ENCODE measurements at places on chromosomes 3 and 15.

- peaks cover 3% of the 10 kb centered on the region for H3K27me3 ChIP-seq
- H3K27ac ChIP-seq: no peak overlapping the region
- no peak overlapping the region for H3K4me3 ChIP-seq
- H3K4me1 ChIP-seq: no peaks in the 10 kb centered on the region
- no peaks in the 10 kb centered on the region for H3K36me3 ChIP-seq
- DNase-seq: no peak
Observed at GRCh38 chr3:101038393-101038792, 45.2 kb upstream of the ABI3BP start.

DNA sequence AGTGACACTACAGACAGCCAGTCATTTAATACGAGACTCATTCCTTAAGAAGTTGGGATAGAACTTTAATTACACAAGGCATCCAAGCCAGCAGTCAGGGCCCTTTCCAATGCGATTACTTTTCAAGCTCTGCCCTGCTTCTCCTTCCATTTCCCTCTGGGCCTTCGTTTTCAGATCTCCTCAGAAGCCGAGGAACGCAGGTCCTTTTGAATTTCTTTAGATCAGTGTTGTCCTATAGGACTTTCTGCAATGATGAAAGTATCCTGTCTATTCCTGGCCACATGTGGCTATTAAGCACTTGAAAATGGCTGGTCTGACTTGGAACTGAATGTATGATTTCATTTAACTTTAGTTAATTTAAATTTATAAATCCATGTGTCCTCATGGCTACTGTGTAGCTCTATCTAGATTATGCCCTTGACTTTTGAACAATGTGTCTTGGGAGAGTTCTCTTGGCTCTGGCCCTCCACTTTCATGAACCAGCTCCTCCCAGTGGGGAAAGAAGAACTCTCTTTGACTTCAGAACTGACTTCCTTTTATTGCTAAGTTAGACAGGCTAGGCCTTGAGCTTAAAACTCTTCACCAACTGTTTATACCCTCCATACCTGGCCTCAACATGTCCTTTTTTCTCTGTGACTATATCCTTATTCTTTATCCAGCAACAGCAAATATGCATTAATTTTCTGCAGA, 22.6 kb downstream of the TGFBR2 start:
- peaks cover 55% of the 10 kb centered on the region for H3K36me3 ChIP-seq
- DNase-seq: no peak
- no peaks in the 10 kb centered on the region for H3K27me3 ChIP-seq
- H3K4me3 ChIP-seq: peak overlapping the region; percentile 68
- peak overlapping the region; percentile 96 for H3K27ac ChIP-seq

- H3K27ac ChIP-seq: no peak overlapping the region
- H3K36me3 ChIP-seq: no peaks in the 10 kb centered on the region
- H3K4me1 ChIP-seq: no peaks in the 10 kb centered on the region
- DNase-seq: no peak
- peaks cover 59% of the 10 kb centered on the region for H3K27me3 ChIP-seq
- no peak overlapping the region for H3K4me3 ChIP-seq
Observed at GRCh38 chr15:96320107-96320506, 10.4 kb upstream of the NR2F2 start.

DNA sequence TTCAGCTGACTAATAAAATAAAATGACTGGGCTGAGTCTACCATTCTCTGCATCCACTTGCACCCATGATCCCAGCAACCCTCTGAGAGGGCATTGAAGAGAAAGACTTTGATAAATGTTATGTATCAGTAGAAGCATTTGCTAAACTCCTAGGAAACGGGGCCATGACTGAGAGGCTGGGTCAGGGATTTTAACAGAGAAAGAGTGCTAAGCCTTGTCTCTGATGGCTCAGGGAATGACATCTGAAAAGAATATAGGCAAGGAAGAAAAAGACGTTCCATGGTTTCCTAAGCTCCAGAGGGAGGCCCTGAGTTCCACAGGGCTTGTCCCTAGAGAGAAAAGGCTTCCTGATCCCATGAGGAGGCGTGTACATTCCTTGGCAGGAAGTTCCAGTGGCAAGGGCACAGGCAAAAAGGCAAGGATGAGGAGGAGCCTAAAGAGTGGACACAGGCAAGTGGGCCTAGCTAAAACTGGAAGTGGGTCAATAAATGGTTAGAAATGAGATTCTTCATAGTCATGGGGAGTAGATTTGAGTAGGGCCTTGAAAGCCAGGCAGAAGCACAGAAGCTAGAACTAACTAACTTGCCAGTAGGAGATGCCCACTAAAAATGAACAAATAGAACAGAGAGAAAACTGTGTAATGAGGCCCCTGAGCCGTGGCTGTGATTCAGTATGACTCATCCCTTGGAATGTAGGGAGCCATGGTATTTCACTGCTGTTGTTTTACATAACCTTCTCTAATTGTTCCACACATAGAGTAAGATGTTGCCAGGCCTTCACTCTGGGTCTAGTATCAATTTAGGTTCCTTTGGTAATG, 44.9 kb upstream of the MANF start:
- H3K4me1 ChIP-seq: no peaks in the 10 kb centered on the region
- no peaks in the 10 kb centered on the region for H3K36me3 ChIP-seq
- DNase-seq: no peak

DNA sequence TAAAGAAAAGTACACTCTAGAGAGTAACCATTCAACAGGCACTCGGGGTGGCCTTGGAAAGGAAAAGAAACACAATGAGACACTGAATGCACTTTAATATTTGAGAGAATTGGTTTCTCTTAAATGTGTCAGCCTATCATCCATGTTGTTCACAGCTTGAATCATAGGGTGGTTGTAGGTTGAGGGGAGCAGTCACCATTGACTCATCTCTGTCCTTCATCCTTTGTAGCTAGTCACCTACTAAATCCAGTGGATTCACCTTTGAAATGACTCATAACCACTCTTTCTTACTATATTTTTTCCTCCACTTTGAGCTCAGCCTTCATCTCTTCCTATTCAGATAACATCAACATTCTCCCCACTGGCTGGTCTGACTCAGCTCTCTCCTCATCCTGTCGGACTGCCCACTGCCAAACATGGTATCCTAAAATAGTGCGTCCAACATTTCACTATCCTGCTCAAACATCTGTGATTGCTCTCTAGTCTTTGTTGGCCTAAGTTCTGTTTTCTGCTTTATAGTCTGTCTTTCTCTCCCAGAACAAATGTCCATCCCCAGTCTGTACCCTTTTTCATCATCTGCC, 182.7 kb upstream of the GADL1 start:
- peaks cover 2% of the 10 kb centered on the region for H3K36me3 ChIP-seq
- H3K4me3 ChIP-seq: no peak overlapping the region
- H3K27me3 ChIP-seq: no peaks in the 10 kb centered on the region
- H3K27ac ChIP-seq: peak overlapping the region; percentile 1
- peaks cover 16% of the 10 kb centered on the region for H3K4me1 ChIP-seq
- peak; percentile 71 for DNase-seq

DNA sequence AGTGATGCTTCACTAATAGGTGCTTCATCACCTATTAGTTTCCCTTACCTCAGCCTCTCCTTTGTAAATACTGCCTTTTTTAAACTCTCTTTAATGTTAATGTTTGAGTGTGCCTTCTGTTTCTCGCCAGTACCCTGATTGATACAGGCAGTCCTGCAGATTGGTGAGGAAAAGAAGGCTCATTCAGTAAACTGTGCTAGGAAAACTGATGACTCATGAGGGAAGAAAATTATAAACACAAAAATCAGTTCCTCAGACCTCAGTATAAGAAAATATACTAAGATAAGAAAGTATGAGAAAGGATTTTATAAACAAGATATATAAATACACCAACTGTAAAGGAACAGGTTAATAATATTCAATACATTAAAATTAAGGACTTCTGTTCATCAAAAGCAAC, 54.8 kb upstream of the OXTR start:
- no peaks in the 10 kb centered on the region for H3K4me1 ChIP-seq
- no peak overlapping the region for H3K4me3 ChIP-seq
- peaks cover 4% of the 10 kb centered on the region for H3K36me3 ChIP-seq
- H3K27ac ChIP-seq: no peak overlapping the region
- H3K27me3 ChIP-seq: no peaks in the 10 kb centered on the region

DNA sequence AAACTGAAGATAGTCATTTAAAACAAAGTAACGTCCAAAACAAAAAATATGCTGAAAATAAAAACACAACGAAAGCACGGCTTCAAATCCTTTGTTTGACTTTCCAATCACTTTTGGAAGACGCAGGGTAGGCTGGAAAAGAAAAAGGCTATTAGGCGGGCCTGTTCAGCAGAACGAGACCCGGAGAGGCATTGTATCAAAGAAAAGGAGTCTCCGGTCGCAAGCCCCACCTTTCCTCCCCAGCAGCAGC, 691 bp downstream of the SENP7 start:
- H3K4me3 ChIP-seq: peak overlapping the region; percentile 100
- H3K4me1 ChIP-seq: peaks cover 27% of the 10 kb centered on the region
- H3K27me3 ChIP-seq: no peaks in the 10 kb centered on the region
- peaks cover 25% of the 10 kb centered on the region for H3K36me3 ChIP-seq
- no peak for DNase-seq

GRCh38 chr3:81967393-81967792, 205.9 kb upstream of the GBE1 start:
- H3K36me3 ChIP-seq: no peaks in the 10 kb centered on the region
- no peak overlapping the region for H3K4me3 ChIP-seq
- no peaks in the 10 kb centered on the region for H3K27me3 ChIP-seq
- H3K4me1 ChIP-seq: no peaks in the 10 kb centered on the region
- H3K27ac ChIP-seq: no peak overlapping the region

DNA sequence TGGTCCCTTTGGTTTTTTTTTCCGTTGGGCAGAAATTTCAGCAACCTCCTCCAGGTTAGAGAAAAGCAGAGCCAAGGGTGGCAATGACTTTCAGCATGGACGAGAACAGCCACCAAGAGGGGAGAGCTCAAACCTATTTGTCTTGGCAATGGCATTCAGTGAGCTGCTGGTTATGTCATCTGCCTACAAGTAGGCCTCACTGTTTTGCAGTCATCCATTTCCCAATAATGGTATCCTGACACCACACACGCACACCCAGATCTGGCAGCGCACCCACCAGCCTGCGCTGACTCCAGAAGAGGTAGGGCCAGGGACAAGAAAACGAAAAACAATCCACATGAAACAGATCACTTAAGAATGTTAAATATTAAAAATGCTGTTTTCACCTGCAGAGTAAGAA, 92.3 kb downstream of the MAGI1 start:
- no peak overlapping the region for H3K27ac ChIP-seq
- no peaks in the 10 kb centered on the region for H3K4me1 ChIP-seq
- DNase-seq: no peak
- H3K36me3 ChIP-seq: no peaks in the 10 kb centered on the region
- H3K27me3 ChIP-seq: no peaks in the 10 kb centered on the region

DNA sequence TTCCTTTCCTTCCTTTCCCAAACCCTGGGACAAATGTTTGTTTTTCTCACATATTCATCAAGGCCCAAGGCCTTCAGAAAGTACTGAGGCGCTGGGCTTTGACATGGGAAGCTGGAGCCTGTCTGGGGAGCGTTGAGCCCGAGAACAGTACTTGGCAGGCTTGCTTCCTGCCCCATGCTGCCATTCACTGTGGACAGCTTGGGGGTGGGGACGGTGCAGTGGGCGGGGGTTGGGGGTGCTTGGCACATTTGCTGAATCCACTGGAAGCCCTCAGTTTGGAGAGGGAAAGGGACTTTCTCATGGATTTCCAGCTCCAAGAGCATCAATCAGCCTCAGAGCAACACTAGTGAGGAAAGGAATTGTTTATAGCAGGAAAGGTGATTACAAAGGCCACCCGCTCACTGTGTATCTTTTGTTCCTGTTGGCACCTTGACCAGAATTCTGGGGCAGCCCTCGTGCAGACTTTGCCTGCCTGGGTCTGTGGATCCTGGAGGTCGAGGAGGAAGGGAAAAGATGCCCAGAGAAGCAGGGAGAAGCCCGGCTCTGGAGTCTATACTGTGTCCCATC, 199.8 kb upstream of the RGMA start:
- DNase-seq: no peak
- H3K36me3 ChIP-seq: no peaks in the 10 kb centered on the region
- no peak overlapping the region for H3K4me3 ChIP-seq
- no peak overlapping the region for H3K27ac ChIP-seq
- peaks cover 12% of the 10 kb centered on the region for H3K27me3 ChIP-seq

DNA sequence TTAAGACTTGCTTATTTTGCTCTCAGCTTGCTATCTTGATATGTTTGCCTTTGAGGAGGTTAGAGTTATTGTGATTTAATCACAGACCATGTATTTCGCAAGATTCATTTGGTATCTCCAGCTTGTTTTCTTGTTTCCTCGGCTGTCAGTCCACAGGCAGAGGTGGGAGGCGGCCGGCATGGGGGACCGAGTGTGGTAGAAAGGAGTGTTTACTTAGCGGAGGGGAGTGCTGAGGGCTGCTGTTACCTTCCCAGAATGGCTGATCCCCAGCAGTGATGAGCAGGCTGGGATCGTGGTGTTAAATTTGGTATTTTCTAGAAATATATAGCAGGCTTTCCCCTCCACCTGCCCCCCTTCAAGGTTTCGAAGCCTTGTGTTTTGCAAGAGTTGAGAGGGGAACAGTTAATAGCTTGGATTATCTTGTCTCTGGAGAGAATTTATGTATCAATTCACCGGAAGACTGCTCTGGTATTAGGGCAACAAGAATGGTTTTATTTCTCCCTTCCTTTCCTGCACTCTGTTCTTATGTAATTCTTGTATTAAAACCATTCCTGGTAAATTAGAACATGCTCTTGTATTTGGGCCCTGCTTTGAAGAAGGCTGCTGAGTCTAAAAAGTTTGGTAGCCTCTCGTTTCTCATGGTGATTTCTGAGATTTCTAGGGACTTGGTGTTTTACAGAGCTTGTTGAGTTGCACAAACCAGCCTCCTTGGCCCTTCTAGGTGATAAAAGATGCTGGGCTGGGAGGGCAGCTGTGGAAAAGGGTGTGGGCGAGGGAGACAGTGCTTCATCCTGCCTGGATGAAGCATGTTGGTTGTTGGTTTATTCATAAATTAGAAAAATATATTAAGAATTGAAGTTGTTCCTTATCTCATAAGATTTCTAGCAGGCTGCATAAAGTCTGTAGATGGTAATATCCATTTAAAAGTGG, 151.4 kb downstream of the IGF1R start:
- no peak overlapping the region for H3K4me3 ChIP-seq
- peaks cover 7% of the 10 kb centered on the region for H3K4me1 ChIP-seq
- no peaks in the 10 kb centered on the region for H3K36me3 ChIP-seq
- H3K27ac ChIP-seq: no peak overlapping the region
- no peaks in the 10 kb centered on the region for H3K27me3 ChIP-seq
- no peak for DNase-seq

DNA sequence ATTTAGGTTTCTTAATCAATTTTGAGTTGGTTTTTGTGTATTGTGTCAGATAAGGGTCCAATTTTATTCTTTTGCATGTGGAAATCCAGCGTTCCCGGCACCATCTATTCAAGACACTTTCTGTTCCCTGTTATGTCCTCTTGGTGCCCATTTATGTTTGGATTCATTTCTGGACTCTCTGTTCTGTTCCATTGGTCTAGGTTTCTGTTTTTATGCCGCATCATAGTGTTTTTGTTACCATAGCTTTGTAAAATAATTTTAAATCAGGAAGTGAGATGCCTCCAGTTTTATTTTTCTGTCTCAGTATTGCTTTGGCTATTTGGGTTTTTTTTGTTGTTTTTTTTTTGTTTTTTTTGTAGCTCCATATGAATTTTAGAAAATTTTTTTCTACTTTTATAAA, 97.1 kb downstream of the LRRC28 start:
- H3K27ac ChIP-seq: no peak overlapping the region
- H3K27me3 ChIP-seq: no peaks in the 10 kb centered on the region
- H3K4me3 ChIP-seq: no peak overlapping the region
- H3K4me1 ChIP-seq: peaks cover 8% of the 10 kb centered on the region
- DNase-seq: no peak

GRCh38 chr3:79351699-79352098, 416.1 kb downstream of the ROBO1 start:
- DNase-seq: no peak
- no peak overlapping the region for H3K4me3 ChIP-seq
- no peak overlapping the region for H3K27ac ChIP-seq

- no peak overlapping the region for H3K27ac ChIP-seq
- H3K4me1 ChIP-seq: peaks cover 2% of the 10 kb centered on the region
- no peak for DNase-seq
- H3K4me3 ChIP-seq: no peak overlapping the region
- H3K27me3 ChIP-seq: peaks cover 9% of the 10 kb centered on the region
- no peaks in the 10 kb centered on the region for H3K36me3 ChIP-seq
Observed at GRCh38 chr15:71649894-71650293, 160.5 kb upstream of the NR2E3 start.
